ENCODE measurements at places on chromosomes 16 and 17.
A peak's percentile ranks its signal among the peaks of the same experiment; 100 is the strongest.

DNA sequence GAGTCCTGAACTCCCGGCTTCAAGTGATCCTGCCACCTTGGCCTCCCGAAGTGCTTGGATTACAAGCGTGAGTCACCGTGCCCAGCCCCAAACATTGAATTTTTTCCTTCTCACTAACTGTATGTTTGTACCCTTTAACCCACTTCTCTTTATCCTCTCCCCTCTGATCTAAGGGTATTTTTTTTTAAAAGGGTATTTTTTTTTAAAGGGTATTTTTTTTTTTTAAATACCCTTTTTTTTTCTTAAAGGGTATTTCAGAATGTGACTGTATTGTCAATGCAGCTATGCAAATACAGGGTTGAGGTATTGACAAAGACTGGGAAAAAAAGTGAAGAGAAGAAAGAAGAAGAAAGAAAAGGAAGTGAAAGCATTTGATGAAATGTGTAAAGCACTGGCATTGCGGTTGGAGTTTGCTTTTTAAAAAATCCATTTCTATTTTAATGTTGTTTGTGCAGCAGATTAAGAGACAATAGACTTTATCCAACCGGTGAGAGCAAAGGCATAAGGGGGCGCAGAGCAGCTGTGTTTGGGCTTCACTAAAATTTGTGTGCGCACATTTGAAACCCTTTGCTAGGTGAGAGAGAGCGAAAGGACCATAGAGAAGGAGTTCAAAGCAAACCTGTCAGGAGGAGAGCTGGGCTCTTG, 42.4 kb downstream of the SYT17 start:
- DNase-seq, result no peak

- DNase-seq, result no peak
These were observed 110.4 kb upstream of the PMFBP1 start for GRCh38 chr16:72282362-72282761.

DNA sequence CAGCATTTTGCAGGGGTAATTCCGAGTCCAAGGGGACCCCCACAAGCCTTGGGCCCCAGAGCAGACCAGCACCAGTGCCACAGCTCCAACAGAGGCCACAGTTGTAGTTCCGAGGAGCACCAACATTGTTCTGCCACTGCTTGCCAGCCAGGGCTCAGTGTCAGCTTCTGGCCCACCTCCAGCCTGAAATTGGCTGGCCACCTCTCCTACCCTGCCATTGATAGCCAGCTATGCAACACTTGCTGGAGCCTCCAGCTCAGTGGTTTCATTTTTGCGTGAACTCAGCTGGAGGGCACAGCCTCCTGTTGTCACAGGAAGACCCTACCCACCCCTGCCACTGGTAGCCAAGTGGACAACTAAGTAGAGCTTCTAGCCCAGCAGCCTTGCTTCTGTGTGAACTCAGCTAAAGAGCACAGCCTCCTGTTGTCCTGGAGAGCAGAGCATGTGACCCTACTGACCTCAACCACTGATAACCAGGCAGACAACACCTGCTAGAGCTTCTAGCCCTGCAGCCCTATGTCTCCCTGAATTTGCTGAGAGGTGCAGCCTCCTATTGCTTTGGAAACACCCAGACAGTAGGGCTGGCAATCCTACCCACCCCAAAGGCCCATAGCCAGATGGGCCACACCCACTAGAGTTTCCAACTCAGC, 24.9 kb downstream of the HYDIN start:
- no peak for DNase-seq

- DNase-seq, result no peak
These were observed 3.1 kb downstream of the TEX2 start for GRCh38 chr17:64259922-64260321.

DNA sequence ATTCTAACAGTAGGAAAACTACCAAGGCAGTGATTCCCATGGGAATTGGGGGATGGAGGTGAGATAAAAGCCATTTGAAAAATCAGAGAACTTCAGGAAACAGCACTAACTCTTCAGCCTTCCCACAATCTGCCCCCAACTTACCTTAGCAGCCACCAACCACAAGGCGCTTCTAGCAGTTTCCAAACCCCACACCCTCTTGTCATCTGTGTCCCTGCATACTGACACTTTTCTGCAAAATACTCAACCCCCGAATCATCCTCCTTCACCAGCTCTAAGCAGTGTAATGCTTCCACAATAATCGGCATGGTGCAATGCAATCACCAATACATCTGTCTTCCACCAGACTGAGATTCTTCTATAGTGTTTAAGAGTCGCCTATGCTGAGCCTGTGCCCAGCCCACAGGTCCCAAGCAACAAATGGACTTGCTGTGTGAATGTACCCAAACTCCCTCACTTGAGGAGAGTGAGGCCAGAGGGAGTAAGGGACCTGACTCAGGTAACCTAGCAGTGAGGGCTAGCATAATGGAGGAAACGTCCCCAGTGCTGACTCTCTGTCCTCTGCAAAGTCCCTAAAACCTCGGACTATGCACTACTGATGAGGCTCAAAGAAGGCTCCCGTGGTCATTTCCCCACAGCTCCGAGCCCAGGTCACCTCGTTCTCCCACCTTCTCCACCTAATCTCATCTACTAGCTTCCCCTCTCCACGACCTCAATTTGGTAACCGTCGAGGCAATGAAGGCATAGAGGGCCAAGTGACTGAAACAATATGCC, 943 bp downstream of the DYNC1LI2 start:
- no peak for DNase-seq

DNA sequence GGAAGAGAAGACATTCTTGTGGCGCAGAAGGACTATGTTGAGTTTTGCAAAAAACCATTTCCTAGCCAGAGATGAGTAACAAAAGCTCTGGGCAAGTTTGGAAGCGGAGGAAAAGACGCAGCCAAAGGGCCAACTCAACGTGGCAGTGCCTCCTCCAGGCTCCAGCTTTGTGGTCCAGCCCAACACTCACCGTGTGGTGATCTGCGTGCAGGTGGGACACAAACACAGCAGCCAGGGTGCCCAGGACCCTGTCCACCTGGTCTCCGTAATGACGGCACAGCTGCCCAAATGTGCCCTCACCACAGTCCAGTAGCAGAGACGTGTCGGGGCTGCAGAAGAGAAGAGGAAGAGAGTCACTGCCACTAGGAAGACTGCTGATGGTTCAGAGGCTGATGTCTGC, 21.5 kb downstream of the ELAC2 start:
- DNase-seq, result no peak

DNA sequence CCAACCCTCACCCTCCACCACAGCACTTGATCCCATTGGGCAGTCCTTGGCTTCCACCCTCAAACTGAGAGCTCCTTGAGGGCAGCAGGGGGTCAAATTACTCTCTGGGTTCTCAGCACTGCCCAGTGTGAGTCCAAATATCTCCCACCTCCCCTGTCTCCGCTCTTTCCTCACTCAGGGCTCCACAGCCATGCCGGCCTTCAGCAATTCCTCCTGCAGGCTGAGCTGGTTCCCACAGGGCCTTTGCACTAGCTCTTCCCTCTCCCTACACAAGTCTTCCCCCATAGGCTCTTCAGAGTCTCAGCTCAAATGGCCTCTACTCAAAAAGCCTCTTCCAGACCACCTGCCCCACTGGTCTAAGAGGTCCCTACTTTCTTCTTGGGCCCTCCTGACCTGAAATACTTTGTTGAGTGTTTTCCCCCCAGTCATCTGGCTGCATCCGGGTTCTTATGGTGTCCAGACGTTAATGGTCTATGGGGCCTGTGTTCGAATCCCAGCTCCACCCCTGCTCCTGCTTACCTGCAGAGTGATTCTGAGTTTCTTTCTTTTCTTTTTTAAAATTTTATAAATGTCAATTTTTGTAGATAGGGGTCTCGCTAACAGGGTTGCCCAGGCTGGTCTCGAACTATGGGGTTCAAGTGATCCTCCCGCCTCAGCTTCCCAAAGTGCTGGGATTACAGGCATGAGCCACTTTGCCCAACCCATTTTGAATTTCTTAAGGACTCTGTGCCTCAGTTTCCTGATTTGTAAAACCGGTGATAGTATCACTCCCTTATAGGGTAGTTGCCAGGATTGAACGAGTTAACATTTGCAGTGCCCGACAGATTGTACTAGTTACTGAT, 973 bp upstream of the IL4R start:
- DNase-seq, result no peak

DNA sequence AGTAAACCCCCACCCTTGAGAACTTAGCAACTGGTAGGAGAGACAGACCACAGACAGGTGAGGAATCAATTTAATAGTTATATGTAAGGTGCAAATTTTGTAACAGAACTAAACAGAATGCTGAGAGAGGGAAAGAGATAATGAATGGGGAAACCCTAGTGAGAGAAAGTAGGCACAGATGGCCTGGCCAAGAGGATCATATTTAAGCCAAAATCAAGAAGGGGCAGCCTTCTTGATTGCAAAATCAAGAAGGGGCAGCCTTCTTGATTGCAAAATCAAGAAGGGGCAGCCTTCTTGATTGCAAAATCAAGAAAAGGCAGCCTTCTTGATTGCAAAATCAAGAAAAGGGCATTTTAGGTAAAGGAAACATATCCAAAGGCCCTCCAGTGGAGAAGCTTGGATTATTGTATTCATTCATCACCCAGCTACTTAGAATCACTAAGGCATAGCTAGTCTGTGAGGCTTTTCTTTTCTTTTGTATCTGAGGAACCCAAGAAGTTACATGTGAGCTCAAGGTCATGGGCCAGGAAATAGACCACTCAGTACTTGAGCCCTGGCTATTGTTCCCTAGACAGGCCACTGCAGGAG, 190.6 kb downstream of the CYLD start:
- DNase-seq, result no peak

DNA sequence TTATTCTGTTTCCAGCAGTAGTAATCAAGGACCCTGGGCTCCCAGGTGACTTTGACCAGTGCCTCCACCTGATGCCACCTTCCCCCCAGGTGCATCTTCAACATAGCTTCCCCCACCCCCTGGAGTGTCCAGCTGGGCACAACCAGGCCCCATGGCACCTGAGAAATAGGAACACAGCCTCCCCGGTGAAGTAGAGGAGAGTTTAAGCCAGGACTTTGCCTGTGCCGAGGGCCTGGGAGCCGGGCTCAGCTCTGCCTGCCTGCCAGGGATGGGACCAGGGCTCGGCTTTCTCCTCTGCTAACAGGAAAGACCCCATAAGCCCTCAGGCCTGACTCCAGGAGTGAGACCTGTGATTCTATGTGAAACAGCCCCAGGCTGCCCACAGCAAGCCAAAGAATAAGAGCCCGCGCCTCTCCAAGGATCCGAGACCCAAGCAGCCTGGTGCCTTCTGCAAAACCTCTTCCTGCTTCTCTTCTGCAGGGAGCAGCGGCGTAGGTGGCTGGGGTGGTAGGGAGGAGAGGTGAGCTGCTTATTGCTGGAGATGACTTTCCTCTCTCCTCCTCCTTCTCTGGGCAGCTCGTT, 16.4 kb upstream of the RBFOX3 start:
- DNase-seq, result no peak

DNA sequence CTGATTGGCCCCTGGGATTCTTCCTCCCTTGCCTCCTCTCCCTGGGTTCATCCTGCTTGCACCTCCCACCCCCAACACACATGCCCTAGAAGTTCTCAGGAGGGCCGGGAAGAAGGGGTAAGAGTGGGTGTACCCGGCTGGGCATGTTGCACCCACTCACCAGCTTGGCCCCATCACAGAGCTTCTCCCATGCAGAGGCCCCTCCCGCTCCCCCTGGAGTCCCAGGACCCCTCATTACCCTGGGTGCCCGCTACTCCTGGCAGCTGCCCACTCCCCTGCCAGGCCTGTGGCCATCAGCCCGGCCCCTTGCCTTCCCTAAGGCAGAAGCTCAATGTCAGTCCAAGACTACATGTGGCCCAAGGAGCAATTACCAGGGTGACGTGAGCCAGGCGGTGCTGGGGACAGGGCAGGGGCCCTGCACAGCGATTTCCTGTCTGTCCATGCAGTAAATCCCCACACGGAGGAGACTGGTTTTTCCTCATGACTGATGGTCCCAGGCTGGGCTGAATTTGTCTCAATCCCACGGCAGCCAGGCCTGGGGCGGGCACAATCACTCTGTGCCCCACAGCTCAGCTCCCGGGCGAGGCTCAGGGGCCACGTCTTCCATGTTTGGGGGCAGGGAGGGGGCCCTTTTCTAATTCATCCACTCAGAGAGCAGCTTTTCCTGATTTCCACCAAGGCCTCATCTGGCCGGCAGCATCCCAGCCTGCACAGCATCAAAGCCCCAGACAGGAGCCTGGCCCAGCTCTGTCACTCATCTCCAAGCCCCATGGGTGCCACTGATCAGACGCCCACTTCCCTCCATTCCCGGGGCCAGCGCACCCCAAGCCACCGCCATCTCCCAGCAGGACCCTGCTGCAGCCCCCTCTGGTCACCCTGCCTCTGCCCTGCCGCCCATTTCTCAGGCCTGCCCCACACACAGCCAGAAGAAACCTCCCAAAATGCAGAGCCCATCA, 234.7 kb downstream of the KATNIP start:
- DNase-seq, result no peak

DNA sequence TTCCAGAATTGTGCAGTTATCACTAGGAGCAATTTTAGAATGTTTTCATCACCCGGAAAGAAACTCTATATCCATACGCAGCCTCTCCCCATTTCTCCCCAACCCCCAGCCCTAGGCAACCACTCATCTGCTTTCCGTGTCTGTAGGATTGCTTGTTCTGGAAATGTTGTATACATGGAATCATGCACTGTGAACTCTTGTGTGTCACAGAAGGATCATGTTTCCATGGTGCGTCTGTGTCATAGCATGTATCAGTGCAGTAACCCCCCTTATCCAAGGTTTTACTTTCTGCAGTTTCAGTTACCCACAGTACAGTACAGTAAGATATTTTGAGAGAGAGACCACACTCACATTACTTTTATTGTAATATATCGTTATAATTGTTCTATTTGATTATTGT, 299.4 kb downstream of the CPPED1 start:
- DNase-seq, result no peak

GRCh38 chr17:17043461-17044271, 1.4 kb downstream of the MPRIP start:
- no peak for DNase-seq

DNA sequence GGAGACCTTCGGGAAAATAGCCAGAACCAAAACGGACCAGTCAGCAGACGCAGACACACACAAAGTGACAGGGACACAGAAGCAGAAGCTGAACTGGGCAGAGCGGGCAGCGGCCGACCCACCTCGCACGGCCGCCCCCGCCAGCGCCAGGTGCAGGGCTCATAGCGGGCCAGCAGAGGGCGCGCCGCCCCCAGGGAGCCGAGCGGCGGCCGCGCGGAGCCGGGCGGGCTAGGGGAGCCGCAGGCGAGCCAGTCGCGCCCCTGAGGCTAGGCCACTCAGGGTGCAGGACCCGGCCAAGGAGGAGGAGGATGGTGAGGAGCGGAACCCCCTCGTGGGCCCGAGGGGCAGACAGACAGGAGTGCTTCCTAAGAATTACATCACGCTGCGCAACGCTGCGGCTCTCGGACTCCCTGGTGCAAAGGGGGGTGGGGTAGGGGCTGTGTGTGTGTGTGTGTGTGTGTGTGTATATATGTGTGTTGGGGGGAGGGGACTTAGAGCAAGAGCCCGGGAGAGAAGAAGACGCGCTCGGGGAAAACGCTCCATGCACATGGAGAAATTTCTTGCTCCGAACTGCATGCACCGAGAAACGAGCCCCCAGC, 913 bp upstream of the NOG start:
- peak; percentile 34 for DNase-seq
